ENCODE measurements at places on chromosomes 1 and 21.

GRCh38 chr21:41552254-41552653 is 44.3 kb upstream of the TMPRSS2 start:
- DNase-seq = no peak

DNA sequence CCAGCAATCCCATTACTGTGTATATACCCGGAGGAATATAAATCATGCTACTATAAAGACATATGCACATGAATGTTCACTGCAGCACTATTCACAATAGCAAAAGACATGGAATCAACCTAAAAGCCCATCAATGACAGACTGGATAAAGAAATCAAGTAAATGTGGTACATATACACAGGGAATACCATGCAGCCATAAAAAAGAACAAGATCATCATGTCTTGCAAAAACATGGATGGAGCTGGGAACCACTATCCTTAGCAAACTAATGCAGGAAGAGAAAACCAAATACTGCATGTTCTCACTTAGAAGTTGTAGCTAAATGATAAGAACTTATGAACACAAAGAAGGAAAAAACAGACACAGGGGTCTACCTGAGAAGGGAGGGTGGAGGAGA is 6.4 kb upstream of the ANGPTL3 start:
- no peak for DNase-seq

GRCh38 chr1:56191369-56191768 is 388.0 kb downstream of the PLPP3 start:
- no peak for DNase-seq

DNA sequence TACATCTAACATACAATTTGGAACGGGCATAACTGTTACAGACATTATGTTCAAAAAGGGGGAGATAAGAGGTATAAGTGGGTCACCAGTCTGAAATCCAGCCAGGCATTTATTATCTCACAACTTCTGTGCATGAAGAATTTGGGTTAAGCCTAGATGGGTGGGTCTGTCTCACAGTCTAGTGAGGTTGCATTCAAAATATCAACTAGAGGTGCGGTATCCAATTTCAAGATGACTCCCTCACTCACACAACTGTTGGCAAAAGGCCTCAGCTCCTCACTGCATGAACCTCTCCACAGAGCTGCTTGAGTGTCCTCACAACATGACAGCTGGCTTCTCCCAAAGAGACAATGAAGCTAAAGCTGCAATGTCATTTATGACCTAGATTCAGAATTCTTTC is 4.7 kb downstream of the AUNIP start:
- DNase-seq = no peak

DNA sequence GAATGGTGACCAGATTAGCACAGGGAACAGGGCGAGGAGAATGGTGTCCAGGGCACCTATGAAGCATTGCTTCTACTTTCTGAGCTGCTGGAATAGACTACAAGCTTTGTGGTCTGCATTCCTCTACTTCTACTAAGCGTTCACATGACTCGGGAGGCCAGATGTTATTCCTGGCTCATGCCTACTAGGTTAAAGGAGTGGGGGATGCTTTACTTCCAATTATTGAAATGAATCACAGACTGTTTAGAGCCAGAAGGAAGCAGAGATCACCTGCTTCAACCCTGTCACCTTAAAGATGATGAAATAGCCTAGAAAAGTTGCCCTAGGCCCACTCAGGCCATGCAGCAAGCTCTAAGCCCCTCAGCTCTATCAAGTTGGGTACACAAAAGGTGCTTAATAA is 633.5 kb downstream of the KIF26B start:
- DNase-seq = no peak

GRCh38 chr1:30930631-30931173 is 22.1 kb upstream of the SDC3 start:
- DNase-seq = no peak

GRCh38 chr1:209831615-209832014 is 3.8 kb downstream of the UTP25 start:
- no peak for DNase-seq

GRCh38 chr1:197984289-197984688 is 67.1 kb downstream of the LHX9 start:
- no peak for DNase-seq

- no peak for DNase-seq
These were observed 18.1 kb upstream of the EPHA8 start for GRCh38 chr1:22545141-22545540.

DNA sequence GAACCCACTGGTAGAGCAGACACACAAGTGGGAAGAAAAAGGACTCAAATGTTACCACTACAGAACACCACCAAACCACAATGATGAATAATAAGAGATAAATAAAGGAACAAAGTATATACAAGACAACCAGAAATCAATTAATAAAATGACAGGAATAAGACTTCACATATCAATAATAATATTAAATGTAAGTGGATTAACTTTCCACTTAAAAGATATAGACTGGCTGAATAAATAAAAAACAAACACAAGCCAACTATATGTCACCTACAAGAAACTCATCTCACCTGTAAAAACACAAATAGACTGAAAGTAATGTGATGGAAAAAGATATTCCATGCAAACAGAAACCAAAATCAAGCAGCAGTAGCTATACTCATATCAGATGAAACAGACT is 6.9 kb upstream of the CLIC6 start:
- DNase-seq = no peak

DNA sequence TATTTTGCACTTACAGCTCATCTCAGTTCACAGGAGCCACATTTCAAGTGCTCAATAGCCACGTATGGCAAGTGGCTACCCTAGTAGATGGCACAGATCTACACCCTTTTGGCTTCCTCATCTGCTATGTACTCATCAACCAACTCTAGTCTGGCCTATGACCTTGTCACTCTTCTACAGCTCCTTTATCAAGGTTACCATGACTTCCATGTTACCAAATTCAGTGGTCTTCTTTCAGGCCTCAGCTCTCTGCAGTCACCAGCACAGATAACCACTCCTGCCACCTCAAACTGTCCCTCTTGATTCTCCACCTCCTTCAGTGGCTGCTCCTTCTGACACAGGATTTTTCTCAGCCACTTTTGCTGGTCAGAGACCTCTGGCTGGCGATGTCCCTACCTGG is 11.7 kb upstream of the USP48 start:
- DNase-seq = no peak

GRCh38 chr1:226063977-226064815 is 1.7 kb downstream of the H3-3A start:
- DNase-seq = peak; percentile 33

DNA sequence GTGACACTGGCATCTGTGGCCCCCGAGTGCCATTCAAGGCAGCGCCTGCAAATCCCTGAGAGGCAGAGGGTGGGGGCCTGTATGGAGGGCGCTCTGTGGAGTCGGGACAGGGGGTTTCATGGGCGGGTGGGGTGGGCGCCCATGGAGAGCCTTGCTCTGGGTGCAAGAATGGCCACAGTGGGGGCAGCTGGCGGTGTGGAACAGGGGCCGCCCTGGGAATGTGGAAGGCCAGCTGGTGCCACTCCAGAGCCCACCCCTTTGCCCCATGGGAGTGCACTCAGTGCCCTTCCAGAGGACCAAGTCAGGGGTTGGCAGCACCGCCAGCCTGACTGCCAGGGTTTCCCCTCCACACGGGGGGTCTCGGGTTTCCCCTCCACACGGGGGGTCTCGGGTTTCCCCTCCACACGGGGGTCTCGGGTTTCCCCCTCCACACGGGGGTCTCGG is 55.0 kb upstream of the TRAPPC10 start:
- no peak for DNase-seq

DNA sequence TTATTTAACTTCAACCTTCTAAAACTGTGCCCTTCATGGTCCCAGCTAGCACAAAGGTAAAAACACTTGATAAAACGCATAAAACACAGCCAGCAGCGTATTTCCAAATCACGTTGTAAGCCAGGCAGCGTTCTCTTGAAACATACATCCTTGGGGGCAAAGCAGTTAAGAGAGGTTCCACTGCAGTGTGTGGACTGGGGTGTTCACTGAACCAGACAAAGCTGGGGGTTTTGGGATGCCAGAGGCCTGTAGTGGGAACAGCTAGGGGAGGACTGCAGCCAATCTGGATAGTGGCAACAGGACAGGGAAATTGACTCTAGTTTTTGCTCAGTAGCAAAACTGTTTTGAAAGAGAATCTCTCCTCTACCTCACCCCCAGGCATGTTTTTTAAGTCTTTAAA is 21.5 kb upstream of the ATP5PO start:
- no peak for DNase-seq

- no peak for DNase-seq
These were observed 31.8 kb upstream of the FBXO28 start for GRCh38 chr1:224082146-224082545.

DNA sequence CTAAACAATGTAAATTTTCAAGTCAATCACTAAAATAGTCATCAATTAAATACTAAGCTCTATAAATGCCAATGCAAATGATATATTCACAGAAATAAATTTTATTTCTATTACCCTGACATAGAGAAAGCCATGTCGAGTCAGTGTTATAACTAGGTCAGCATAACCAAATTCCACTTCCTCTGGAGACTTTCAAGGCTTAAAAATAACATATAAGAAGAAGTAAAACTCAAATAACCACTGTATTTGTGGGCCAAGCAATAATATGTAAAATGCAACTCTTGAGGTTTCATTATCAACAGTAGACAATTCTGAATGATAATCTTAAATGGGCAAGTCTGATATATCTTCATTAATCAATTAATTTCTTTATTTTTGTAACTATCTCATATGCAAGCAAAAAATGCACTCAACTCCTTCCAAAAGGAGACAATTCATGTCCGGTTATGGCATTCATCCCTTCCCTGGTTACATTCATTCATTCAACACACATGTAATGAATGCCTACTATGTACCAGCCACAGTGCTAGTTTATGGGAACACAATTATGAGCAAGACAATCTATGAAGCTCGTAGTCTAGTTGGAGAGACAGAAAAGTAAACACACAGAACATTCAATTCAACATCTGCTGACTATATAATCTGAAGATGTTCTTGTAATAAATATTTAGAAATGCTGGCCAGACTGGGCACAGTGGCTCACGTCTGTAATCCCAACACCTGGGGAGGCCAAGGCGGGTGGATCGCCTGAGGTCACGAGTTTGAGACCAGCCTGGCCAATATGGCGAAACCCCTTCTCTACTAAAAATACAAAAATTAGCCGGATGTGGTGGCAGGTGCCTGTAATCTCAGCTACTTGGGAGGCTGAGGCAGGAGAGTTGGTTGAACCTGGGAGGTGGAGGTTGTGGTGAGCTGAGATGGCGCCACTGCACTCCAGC is 37.1 kb upstream of the CAP1 start:
- no peak for DNase-seq

GRCh38 chr1:102628109-102628613 is 480.2 kb downstream of the COL11A1 start:
- no peak for DNase-seq

DNA sequence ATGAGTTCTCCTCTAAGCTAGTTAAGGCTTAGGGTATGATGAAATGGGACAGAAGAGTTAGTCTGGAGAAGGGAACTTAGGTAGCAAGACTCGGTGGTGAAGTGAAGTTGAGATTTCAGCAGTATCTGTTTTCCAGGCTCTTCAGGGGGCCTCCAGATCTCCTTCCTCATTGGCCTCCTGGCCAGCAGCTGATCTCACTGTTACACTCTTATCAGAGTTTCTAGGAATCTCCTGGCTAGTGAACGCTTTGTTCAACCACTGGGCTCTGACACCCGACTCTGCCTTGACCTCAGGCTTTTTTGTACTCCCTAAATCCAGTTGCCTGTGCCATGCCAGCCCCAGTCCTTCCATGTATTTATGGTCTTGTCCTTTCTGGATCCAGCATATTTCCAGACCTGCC is 311.0 kb downstream of the ASTN1 start:
- DNase-seq = no peak

DNA sequence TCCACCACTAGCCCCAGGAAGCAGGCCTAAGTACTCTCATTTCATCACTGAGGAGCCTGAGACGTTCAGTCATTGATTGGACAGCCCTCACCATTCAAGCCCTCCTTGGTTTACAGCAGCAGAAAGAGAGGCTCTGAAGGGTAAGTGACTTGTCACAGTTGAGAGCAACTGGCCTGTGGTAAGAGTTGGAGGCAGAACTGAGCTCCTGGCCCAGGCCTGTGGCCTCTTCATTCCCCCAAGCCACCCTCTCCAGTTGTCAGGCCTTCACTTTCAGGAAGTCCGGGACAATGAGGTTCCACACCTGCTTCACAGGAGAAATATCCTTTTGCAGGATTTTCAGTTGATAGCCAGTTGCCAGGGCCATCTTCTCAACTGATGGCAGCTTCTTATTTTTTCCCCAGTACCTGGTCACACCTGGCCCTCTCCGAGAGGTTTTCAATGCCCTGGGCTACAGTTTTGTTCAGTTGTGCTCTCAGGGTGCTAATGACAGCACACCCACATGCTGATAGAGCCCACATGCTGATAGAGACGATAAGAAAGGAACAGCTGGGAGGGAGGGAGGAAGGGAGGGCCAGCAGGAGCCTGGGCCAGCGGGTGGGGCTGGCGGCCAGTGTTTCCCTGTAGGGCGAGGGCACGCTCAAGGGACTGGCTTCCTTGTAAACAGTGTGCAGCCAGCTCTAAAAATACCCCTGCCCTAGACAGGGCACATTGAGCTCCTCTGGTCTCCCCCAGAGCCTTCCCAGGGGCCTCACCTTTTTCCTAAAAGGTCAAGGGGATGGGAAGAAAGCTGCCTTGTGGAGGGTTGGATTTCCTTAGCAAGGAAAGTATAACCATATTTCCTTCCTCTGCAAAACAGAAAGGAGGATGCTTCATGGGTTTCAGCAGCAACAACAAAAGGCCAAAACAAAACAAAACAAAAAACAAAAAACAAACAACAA is 112.7 kb upstream of the JUN start:
- DNase-seq = no peak
